Stimulated activated naive CD4-positive, alpha-beta T cell treated with Interleukin-2 at 50 U/mL for 16 hours (primary cell): ENCODE measurements at places on chromosomes 3 and 15.
A peak's percentile ranks its signal among the peaks of the same experiment; 100 is the strongest.

DNA sequence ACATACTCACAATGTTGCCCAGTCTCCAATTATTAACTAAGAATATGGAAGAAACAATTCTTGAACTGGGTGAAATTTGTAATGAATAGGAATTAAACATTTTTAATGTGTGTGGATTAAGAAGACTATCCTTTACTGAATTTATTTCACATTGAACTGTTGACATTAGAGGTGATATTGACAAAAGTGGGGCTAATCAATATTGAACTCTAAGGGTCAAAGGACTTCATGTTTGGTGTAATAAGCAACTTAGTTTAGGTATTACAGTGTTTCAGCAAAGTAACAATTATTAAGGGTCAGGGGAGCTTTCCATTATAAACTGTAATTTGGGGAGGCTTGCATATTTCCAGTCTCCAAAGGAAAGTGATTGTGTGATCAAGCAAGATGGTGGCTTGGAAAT, 16.2 kb upstream of the NANOGP8 start:
- no peak for DNase-seq

DNA sequence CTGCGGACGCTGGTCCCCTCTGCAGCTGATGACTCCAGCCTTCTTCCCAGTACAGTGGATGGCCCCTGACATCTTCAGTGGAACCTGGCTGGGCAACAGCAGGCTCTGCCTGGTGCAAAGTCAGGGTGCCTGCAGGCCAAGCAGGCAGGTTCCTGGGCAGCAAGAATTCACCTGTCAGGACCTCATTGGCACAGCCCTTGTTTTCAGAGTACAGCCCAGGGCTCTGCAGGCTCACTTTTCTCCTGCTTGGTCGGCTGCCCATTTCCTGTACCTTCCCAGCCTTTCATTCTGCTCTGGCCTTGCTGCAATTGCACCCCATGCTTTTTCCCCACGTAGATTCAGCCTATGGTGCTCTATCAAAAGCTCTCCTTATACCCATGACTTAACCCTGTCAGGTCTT, 56.0 kb downstream of the LRTM1 start:
- no peak for DNase-seq

GRCh38 chr3:118810499-118811035, 224.1 kb downstream of the IGSF11 start:
- DNase-seq: peak; percentile 5

DNA sequence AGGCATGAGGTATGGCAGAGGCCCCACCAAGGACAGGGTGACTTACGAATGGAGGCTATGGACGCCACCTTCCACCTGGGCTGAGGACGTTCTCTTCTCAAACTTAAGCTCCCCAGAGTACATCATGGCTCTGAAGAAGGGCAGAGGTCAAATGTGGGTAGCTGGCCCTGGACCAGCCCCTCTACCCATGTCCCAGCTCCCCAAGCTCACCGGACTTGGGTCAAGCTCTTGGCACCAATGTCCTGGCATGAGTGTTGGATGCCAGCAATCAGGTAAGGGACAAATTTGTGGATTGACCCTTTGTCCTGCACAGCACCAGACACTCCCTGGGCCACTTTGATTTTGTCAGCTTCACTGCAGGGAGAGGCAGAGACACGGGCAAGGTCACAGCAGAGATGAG, 2.5 kb downstream of the NDUFAF3 start:
- no peak for DNase-seq

DNA sequence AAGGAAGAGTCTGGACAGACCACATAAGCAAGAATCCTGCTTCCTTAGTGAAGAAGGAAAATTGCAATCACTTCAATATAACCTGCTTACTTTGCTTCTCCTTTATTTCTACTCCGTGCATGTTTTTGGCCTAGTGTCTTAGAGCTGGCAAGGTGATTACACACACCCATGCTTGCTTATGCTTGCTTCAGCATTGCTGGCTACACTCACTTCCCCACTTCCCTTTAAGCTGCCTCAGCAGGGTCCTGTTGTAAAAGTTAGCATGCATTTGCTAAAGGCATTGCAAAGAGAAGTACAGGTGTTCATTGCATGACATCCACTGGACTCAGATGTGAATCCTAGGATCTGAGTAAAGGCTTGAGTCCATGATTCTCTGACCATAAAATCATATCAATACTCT, 47.5 kb upstream of the STT3B start:
- no peak for DNase-seq

DNA sequence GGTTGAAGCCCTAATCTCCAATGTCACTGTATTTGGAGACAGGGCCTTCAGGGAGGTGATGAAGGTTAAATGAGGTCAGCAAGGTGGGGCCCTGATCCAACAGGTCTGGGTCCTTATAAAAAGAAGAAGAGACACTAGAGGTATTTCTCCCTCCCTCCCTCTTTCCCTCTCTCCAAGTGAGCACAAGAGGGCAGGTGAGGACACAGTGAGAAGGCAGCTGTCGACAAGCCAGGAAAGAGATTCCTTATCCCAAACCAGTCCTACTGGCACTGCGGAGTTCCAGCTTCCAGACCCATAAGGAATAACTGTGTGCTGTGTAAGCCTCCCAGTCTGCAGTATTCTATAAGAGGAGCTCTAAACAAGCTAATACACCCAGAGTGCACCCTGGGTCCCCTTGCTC, 134.7 kb downstream of the ADAMTS17 start:
- DNase-seq: no peak

GRCh38 chr3:38578551-38578950, 70.9 kb downstream of the SCN5A start:
- no peak for DNase-seq

DNA sequence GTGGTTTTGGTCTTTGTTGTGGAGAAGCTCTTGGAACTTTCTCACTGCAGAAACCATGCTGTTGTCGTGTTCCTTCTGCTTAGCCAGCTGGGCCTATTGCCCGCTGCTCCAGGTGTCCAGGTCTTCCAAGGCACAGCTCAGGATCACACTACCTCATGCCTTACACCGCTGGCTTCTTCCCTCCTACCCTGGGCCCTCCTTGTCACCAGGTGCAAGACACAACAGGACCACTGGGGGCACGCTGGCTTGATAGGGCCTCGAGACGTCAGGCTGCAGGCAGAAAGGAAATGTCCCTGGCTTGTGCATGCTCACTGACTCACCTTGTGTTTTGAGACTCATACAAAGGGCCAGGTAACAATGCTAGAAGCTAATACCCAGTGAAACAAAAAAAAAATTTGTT, 32.3 kb downstream of the PAQR9 start:
- no peak for DNase-seq

DNA sequence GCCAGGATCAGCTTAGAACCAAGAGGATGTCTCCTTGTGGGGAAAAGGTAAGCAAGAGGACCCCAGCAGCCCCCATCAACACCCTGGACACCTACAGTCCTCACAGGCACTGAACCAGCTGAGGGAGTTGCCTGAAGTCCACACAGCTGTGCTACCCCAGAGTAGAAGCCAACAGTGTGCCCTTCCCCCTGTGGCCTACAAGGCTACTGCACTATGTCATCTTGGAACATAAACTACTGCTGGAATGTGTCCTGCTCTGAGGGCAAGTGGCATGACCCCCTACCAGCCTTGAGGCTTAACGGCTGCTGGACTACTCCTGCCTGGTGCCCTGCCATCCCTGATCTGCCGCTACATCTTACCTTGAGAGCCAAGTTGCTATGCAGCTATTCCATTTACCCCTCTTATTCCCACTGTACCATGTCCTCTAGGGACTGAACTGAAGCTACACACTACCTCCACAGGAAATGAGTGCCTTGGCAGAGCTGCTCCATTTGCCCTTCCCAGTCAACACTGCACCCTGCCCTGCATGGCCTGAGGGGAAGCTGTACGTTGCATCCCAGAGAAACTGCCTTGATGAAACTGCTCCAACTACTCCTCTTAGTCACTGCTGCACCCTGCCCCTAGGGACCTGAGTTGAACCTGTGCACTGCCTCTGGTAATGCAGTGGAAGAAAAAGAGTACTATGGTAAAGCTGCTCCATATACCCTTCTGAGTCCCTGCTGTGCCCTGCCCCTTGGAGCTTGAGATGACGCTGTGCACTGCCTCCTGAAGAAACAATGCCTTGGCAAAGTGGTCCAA, 40.2 kb upstream of the ATP13A5 start:
- DNase-seq: no peak

GRCh38 chr15:40650479-40650878, 44.5 kb upstream of the RAD51 start:
- no peak for DNase-seq

GRCh38 chr3:105414841-105415240, 48.1 kb downstream of the ALCAM start:
- DNase-seq: no peak

DNA sequence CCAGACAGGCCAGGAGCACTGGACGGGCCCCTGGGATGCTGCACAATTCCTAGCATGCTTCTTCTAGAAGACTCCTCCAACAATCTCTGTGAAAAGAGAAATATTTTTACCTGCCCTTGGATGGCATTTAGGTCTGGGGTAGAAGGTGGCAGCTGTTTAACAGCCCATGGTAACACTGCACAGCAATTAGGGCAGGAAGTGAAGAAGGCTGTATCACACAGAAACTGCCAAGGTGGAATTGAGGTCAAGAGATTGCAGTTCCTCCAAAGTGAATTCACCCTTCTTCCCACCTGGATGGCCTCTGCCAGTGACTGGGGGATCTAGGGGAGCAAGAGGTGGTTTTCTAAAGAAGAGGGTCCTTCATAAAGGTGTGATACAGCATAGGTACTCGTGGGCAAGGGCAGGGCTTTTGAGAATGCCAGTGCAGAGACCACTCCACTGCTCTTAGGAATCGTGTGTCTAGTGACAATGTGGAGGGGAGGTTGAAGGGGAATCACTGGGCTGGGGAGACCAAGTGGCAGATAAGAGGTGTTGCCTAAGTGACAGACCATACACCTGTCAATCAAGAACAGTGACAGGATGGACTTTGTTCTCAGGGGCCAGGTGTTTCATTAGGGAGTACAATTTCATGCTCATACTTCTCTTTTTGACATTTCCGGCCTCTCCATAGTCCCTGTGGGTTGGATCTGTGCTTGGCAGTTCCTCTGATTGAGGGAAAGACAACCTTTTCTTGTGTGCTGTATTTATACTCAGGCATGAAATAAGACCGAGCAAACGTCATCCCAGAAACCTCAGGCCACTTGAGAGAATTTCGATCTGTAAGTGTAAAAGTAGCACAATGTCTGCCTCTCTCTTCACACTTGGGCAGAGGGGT, 83.5 kb upstream of the BCL6 start:
- no peak for DNase-seq

DNA sequence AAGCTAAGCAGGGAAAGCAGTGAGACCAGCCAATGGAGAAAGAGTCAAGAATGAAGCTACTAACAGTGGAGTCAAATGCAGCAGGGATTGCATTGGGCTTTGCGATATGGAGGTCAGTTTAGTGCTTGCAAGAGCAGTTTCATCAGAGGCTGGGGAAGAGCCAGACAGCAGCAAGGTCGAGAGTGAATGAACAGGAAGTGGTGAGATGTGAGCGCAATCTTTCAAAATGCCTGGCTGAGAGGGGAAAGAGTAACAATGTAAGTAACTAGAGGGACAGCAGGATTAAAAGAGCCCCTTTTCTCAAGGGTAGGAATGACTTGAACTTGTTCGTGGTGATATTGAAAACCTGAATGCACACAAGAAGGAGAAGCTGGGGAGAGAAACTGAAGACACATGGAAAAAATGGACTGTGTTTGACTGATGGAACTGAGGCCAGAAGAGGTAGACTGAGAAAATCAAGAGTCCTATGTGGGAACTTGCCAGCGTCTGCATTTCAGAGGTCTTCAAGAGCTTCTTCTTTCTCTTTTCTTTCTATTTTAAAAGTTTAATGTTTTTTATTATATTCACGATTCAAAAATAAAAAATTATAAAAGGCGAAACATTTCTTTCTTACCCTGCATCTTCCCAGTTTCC, 30.6 kb upstream of the GPR160 start:
- no peak for DNase-seq
